ENCODE measurements at places on chromosomes 12 and 14.

- DNase-seq, result no peak
These were observed 277.9 kb upstream of the FOXG1 start for GRCh38 chr14:28488684-28489083.

- no peak for DNase-seq
These were observed 169.0 kb downstream of the KICS2 start for GRCh38 chr12:64053117-64053516.

DNA sequence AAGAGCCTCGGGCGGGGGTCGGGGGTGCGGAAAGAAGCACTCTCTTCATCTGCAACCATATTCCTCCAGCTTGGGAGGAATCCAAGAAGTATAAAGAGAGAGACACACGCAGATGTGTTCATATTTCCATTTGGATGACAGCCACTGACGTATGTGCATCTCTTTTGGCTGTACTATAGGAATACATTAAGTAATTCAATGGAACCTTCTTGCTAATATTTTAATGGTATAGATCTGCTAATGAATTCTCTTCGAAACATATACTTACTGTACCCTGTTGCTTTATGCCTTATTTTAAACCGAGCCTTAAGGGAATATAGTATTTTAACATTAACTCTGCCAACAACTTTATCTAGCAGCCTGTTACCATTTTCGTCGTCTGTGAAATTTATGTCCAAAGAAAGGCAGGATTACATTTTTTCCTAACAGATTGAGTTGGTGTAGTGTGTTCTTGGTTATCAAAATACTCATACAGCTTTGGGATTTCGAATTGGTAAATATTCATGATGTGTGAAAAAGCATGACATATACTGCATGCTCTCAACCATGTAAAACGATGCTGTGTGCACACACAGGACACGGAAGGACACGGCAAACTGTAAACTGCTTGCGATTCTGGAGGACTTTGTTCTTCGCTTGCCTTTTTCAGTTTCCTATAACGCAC lies 84.5 kb downstream of the CCDC88C start:
- DNase-seq, result no peak

DNA sequence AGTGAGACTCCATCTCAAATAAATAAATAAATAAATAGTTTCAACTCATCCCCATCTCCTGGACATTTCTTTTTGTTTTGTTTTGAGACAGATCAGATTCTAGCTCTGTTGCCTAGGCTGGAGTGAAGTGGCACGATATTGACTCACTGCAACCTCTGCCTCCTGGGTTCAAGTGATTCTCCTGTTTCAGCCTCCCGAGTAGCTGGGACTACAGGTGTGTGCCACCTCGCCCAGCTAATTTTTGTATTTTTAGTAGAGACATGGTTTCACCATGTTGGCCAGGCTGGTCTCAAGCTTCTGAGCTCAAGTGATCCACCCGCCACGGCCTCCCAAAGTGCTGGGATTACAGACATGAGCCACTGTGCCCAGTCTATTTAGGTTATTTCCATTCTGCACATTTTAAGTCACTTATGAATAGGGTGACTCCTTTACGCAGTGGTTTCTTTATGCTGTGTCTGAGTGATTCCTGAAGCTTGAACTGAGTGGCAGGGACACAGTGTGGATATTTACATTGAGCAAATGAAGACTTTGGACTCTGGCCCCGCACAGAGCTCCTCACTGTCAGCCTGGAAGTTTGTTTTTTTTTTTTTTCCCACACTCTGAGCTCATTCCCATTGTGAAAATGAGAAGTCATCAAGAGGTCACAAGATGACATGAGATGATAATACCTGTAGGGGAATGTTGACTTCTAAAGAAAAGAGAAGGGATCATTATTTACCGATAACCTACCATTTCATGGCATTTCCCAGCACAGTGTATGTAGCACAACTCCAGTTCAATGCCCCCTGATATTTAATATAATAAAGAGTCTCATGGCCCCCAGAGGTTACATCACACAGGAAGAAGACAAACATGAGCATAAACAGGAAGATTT lies 72.6 kb downstream of the TBX3 start:
- no peak for DNase-seq

- DNase-seq, result no peak
These were observed 14.0 kb upstream of the SERPINA12 start for GRCh38 chr14:94523265-94523664.

GRCh38 chr12:88420457-88420856 lies 159.8 kb downstream of the KITLG start:
- no peak for DNase-seq

DNA sequence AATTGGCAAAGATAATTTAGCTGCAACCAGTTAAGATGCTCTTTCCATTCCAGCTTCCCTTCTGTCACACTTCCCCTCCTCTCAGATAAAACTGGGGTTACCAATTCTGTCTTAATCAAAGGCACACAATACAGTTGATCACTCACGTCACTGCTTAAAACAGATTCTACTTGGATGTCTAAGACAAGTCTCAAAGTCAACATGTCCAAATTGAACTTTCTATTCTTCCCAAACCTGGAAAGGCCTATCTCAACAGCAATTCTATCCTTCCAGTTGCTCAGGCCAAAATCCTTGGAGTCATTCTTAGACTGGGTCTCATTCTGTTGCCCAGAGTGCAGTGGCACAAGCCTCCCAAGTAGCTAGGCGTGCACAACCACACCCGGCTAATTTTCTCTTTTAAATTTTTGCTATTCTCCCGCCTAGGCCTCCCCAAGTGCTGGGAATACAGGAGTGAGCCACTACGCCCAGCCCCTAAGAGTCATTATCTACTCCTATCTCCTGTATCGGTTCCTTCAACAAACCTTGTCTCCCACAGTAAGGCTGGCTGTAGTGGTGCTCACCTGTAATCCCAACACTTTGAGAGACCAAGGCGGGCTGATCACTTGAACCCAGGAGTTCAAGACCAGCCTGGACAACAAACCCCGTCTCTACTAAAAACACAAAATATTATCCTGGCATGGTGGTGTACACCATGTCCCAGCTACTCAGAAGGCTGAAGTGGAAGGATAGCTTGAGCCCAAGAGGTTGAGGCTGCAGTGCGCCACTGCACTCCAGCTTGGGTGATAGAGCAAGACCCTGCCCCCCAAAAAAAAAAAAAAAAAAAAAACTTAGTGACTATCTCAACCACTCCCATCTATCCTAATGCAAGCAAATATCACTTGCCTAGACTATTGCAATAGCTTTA lies 4.7 kb downstream of the RPS29 start:
- peak; percentile 58 for DNase-seq

GRCh38 chr12:76713130-76713529 lies 50.8 kb upstream of the ZDHHC17 start:
- no peak for DNase-seq

GRCh38 chr14:90443161-90444076 lies 46.6 kb downstream of the CALM1 start:
- no peak for DNase-seq

DNA sequence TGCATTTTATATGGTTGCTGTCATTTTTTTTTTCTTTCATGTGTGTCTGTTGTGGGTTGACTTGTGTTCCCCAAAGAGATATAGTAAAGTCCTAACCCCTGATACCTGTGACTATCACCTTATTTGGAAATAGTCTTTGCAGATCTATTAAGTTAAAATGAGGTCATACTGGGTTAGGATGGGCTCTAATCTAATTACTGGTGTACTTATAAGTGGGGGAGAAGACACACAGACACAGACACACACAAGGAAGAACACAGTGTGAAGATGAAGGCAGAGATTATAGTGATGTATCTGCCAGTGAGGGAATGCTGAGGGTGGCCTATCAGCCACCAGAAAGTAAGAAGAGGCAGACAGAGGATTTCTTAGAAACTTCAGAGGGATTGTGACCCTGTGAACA lies 318.4 kb upstream of the ATP2B1 start:
- DNase-seq, result no peak

DNA sequence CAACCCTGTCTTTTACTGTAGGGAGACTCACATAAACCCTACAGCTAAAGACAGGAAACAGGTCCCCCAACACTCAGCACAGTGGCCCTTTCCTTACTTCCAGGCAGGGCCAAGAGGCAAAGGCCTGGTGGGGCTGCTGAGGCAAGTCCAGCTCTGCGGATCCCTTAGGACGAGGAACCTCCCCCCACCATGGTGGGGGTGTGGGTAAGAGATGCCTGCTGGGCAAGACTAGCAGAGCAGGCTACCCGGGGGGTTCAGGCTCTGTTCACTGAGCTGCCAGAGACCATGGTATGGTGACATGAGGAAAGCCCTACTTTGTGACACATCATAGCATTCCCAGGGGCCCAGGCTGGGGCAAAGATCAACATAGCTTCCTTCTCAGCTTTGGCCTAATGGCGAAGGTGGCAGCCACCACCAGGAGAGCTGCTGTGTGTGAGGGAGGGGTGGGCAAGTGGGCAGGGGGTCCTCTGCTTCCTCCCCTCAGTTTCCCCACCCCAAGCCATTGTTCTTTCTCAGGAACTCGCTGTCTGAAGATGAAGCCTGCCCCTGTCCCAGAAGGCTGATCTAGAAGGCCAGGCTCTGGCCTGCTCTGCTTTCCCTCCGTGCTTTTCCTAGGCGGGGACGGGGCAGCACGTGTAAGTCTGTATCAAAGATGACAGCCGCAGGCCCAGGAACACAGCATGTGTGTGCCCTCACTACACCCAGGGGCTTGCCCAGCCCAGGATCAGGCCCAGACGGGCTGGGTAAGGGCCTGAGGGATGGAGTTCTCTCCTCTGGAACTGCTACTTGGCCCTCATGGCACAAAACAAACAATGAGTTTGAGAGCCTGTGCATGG lies 10.1 kb upstream of the TINF2 start:
- DNase-seq, result no peak

DNA sequence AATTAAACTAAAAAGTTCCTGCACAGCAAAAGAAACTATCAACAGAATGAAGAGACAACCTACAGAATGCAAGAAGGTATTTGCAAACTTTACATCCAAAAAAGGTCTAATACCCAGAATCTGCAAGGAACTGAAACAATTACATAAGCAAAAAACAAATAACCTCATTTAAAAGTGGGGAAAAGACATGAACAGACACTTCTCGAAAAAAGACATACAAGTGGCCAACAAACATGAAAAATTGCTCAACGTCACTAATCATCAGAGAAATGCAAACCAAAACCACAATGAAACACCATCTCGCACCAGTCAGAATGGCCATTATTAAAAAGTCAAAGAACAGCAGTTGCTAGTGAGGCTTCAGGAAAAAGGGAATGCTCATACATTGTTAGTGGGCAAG lies 15.2 kb downstream of the PDE6H start:
- DNase-seq, result peak; percentile 35

GRCh38 chr12:90423965-90424364 lies 531.0 kb downstream of the CCER1 start:
- DNase-seq, result no peak

DNA sequence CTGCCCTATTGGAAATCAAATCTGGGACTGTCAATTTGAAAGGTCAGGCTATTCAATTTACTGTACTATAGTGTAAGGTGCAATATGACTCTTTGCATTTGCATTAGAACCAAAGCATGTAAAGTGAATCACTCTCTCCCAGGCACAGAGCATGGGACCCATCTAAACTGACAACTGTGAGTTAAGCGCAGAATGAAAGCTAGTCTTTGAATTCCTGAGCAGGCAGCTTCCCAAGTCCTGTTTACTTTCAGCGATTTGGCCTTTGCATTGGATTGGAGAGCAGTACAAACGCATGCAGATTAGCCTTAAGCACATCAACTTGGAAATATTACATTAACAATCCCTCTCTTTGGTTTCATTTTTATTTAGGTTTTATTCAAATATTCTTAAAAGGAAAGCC lies 74.6 kb downstream of the RERG start:
- no peak for DNase-seq

DNA sequence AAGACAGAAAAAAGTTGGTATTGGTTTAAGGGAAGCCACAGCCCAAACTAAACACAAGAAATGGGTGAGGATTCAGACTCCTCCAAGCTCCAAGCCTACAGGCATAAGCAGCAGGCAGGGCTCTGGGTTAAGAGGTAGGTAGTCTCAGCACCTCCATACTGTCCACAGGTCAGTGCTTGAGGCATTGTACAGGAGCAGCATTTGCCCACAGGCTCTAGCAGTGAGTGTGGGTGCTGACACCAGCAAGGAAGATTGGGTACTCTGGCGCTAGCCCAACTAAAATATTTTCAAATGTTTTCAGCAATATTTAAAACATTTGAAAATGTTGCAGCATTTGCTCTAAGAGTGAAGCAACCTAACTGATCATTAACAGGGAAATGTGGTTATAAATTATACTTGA lies 33.1 kb downstream of the FERMT2 start:
- DNase-seq, result no peak

GRCh38 chr12:10554228-10554755 lies 48.6 kb downstream of the EIF2S3B start:
- DNase-seq, result no peak

GRCh38 chr12:117874842-117875434 lies 93.9 kb downstream of the KSR2 start:
- peak; percentile 81 for DNase-seq

GRCh38 chr12:14430394-14430986 lies 65.0 kb downstream of the ATF7IP start:
- no peak for DNase-seq

DNA sequence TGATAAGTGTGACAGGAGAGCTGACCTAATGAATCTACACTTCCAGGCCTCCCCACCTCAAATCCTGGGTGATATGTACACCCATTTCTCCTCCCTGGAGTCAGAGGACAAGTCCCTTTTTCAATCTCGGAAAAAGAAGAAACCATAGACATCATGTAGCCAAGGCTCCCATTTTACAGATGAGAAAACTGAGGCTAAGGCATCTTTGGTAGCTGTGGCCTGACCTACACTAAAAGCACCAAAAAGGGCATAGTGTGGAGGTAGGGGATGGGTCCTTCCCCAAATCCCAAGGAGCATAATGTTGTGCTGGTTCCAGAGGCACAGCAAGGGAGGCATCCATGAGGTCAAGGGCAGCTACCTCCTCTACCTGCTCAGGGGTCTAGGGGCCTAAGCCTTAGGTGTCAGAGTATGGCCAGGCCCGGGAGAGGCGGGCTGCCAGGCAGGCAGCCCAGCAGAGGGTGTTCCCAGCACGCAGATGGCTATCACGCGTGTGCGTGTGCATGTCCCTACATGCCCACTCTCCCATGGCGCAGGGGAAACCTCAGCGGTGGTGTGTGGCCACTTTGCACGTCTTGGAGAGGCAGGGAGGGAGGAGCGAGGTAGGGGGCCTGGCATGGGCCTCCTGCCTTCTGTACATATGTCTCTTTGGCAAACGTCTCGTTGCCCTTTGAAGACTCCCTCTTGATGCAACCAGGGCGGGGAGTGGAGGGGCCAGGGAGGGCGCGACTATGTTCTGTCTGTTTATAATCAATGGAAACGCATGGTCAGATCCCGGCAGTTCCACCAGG lies 2.5 kb downstream of the PGF start:
- no peak for DNase-seq

DNA sequence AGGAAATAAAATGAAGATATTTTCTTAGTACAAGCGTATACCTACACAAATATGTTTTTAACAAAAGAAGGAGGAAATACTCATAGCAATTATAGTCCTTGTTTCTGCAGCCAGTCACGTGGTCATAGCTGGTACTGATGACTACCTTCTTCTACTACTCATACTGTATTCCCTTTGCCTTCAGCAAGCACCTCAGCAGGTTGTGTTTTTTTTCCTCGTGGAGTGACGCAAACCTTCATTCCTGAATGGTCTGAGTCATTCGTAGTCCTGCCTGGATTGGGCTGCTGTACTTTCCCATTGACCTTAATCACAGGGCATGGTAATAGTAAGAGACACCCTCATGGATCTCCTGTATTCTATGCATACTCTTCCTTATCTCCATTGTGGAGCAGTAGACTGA lies 25.7 kb upstream of the SLC16A7 start:
- no peak for DNase-seq

GRCh38 chr12:121326996-121327674 lies 25.1 kb downstream of the ANAPC5 start:
- DNase-seq, result no peak

Data from hematopoietic multipotent progenitor cell treated with erythropoietin and hydrocortisone succinate and interleukin-3 and kit ligand, for 4 days (in vitro differentiated cells).